ENCODE measurements at places on chromosomes 16 and 17.

DNA sequence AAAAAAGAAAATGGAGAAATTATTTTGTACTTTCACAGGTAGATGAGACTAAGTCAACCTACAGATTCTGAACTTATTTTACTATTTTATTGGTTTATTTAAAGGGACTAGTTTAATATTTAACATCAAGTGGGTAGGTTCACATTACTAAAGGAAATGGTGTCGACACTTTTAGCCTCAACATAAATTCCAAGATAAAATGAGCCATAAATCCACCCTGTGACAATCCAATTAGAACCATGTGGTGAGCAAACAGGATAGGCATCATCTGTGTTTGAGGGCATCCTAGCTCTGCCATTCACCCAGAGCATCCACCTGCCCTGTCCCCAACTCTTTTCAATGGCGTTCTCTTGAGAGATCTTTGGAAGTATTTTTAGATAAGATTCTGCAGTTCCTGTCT is 92.8 kb upstream of the PMFBP1 start:
- no peak for DNase-seq

GRCh38 chr17:19873346-19873745 is 5.6 kb upstream of the ULK2 start:
- no peak for DNase-seq

DNA sequence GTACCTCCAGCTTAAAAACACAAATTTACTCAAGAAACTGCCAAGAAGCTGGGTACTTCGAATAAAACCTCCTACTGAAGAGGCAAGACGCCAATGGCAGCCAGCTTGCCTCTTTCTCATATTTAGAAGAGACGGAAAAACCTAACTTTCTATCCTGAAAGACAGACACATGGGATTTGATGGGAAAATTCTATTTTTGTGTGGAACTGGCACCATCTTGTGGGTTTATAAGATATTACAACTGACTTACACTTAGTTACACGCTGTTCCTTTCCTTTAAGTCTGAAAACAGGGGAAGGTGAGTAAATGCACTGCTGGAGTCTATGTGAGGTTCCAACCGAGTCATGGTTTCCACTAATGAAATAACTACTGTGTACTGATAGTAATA is 10.3 kb downstream of the ZNF18 start:
- peak; percentile 35 for DNase-seq

DNA sequence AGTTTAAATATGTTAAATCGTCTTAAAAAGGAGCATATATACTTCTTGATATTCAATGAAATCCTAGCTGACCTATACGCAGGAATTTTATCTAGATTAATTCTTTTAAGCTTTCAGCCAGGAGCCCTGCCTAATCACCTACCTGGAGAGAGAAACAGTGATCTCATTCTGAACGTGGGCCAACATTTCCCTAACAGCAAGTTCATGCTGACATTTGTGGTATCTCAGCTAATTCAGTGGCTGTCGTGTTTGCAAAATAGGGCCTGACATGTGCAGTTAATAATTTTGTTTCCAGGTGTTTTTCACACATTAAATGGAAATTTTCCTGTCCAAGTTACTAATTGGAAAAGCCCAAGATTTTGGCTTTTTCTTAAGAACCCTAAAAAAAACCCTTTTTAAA is 17.4 kb downstream of the KRT24 start:
- no peak for DNase-seq

GRCh38 chr16:68291227-68291626 is 19.5 kb downstream of the SLC7A6OS start:
- DNase-seq: no peak

- DNase-seq: no peak
Observed at GRCh38 chr17:18107971-18108370, 585 bp upstream of the MYO15A start.

GRCh38 chr16:52629296-52629695 is 82.4 kb upstream of the TOX3 start:
- DNase-seq: no peak

DNA sequence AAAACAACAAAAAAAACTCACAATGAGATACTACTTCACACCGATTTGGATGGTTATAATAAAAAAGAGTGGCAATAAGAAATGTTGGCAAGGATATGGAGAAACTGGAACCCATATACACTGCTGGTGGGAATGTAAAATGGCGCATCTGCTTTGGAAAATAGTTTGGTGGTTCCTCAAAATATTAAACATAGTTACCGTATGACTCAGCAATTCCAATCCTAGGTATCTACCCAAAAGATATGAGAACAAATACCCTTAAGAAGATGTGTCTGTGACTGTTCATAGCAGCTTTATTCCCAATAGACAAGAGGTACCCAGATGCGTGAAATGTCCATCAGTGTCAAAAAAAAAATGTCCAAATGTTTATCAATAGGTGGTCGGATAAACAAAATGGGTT is 7.2 kb downstream of the CPPED1 start:
- no peak for DNase-seq

- DNase-seq: no peak
Observed at GRCh38 chr17:42268236-42268635, 8.0 kb downstream of the STAT5B start.

DNA sequence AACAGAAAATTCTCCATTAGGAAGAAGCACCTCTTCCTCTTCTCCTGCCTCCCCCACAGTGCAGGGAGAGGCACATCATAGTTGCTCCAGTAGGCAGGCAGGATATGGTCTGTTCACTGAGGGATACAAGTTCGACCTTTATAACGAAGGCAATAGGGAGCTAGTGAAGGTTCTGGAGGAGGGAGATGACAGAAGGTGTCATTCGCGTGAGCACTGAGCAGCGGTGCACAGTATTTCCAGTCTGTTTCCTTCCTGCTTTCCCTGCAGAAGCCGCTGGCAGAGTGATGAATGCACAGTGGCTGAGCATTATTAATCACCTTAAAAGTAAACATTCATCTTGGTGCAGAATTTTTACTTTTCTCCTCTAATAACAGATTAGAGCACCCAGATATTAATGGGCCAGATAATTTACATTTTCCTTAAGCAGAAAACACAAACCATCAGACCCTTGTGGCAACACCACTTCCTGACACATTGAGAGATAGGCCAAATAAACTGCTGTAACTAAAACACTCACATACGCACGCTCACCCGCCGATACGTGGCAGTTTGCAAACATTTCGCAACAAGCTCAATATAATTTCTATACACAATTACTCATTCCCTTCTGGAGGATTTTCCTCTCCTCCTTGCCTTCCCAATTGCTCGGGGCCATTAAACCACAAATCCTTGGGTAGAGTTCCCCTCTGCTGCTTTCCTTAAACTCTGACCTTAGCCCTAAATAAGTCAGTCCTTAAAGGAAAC is 69.5 kb downstream of the AIPL1 start:
- no peak for DNase-seq

DNA sequence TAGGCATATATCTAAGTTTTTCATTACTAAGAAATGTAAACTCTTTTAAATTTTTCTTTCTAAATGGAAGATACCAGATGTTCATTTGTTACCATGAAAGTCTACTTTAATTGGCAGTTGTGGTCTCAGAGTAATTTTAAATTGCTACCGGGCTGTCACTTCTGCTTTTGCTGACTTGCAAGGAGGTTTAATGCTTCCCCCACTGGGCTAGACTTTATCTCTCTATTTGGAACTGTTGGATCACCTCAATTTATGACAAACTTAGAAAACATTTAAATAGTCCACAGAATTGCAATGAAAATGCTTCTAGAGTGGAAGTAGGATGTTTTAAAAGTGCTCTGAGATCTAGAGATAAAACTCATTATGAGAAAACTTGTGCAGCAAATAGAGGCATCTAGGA is 479.8 kb upstream of the GOT2 start:
- no peak for DNase-seq

- no peak for DNase-seq
Observed at GRCh38 chr17:57484826-57485565, 228.7 kb downstream of the MSI2 start.

GRCh38 chr17:2711608-2712299 is at the start of gene CLUH:
Gene CLUH, minus strand, starts transcription at chr17:2711764. Its CDS starts 103 bp downstream, at chr17:2711661.
- DNase-seq: peak; percentile 84

- no peak for DNase-seq
Observed at GRCh38 chr16:75193730-75194444, 13.1 kb downstream of the CTRB2 start.

- DNase-seq: no peak
Observed at GRCh38 chr17:44914148-44914547, 1.2 kb downstream of the GFAP start.

- no peak for DNase-seq
Observed at GRCh38 chr17:73938706-73939105, 264.8 kb upstream of the RPL38 start.

DNA sequence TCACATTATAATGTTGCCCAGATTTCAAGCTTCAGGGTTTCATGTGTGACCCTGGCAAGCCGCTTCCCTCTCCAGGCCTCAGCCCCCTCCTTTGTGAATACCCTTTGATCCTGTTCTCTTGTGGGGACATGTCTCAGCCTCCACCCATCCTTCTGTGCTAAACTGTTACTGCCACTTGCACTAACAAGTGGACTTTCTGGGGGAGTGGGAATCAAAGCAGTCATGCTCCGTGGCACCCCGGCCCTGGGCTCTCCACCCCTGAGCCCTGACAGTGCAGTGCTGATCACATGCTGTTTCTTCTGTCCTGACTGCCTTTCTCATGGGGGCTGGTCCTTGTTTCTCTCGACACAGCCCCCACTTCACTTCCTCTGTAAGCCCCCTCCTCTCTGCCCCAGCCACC is 9.7 kb upstream of the DCAF7 start:
- DNase-seq: no peak

DNA sequence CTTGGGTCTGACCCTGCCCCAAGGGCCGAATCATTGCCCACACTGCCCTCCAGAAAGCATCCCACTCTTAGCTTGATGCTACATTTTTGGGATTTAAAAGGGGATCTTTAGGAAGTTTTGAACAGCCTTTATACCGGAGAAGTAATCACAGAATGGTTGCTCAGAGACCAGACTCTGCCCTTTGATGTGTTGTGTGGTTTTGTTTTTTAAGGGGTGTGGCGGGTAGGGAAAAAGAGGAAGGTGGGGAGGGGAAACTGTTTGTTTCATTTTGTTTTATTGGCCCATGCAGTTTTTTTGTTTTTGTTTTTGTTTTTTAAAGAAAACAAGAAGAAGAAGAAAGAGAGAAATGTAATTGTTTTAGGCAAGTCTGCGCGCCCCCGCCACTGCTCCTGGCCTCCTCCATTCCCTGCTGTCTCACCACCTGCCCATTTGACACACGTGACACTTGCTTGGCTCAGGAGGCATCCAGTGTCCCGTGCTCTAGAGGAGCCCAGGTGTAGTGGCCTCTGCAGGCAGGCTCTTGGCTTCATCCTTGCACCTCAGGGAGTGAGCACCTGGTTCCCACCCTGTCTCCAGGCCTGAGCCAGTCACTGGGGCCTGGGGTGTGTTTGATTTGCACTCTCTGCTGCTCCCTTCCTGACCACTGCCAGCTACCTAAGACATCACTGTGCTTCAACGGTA is 35.7 kb downstream of the GNAO1 start:
- no peak for DNase-seq

GRCh38 chr17:152860-153420 is 15.6 kb downstream of the SCGB1C2 start:
- DNase-seq: no peak

DNA sequence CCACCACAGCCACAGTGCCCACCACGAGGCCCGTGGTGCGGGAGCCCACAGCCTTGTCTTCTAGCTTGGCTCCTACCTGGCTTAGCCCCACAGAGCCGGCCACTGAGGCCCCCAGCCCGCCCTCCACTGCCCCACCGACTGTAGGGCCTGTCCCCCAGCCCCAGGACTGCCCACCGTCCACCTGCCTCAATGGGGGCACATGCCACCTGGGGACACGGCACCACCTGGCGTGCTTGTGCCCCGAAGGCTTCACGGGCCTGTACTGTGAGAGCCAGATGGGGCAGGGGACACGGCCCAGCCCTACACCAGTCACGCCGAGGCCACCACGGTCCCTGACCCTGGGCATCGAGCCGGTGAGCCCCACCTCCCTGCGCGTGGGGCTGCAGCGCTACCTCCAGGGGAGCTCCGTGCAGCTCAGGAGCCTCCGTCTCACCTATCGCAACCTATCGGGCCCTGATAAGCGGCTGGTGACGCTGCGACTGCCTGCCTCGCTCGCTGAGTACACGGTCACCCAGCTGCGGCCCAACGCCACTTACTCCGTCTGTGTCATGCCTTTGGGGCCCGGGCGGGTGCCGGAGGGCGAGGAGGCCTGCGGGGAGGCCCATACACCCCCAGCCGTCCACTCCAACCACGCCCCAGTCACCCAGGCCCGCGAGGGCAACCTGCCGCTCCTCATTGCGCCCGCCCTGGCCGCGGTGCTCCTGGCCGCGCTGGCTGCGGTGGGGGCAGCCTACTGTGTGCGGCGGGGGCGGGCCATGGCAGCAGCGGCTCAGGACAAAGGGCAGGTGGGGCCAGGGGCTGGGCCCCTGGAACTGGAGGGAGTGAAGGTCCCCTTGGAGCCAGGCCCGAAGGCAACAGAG is 10.5 kb downstream of the VASN start:
- DNase-seq: no peak

DNA sequence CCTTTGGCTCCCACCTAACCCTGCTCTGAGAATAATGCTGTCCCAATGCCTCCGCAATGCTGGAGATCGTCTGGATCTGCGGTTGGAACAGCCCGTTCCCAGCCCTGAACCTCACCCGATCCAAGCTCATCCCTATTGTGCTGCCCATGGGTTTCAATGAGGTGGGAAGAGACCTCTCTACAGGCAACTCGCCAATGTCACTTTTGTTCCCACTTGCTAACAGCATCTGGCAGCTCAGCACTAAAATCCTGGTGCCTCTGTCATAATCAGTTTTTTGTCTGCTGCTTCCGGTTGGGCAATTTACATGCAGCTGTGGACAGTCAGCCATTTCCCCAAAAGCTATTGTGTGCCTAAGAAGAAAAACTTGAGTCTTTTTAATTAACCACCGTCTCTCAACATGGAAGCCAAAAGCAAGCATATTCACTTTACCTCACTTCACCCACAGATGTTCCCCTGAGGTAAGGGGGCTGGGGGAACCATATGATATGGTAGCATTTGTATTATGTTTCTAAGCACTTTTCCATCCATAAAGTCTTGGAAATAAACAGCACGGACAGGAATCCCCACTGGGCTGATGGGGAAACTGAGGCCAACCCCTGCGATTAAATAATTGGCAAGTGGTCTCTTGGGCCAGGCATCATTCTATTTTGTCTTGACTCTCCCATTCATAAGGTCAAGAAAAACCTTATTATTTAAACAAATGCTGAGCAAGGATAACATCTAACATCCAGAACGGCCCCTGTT is 159.2 kb upstream of the CDH5 start:
- DNase-seq: no peak

DNA sequence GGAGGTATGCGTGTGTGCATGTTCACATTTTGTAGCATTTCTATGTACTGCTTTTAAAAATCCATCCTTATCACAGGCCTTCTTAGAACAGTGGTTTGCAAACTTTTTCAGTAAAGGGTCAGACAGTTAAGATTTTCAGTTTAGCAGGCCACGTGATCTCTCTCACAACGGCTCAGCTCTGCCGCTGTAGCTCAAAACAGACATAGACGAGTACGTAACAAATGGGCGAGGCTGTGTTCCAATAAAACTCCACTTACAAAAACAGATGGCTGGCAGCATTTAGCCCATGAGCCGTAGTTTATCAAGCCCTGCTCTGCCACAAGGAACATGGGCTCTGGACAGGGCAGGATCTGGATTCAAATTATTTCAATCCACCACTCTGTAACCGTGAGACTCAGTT is 141.8 kb downstream of the XYLT1 start:
- peak; percentile 57 for DNase-seq
